ENCODE measurements at places on chromosomes 7 and 10.

DNA sequence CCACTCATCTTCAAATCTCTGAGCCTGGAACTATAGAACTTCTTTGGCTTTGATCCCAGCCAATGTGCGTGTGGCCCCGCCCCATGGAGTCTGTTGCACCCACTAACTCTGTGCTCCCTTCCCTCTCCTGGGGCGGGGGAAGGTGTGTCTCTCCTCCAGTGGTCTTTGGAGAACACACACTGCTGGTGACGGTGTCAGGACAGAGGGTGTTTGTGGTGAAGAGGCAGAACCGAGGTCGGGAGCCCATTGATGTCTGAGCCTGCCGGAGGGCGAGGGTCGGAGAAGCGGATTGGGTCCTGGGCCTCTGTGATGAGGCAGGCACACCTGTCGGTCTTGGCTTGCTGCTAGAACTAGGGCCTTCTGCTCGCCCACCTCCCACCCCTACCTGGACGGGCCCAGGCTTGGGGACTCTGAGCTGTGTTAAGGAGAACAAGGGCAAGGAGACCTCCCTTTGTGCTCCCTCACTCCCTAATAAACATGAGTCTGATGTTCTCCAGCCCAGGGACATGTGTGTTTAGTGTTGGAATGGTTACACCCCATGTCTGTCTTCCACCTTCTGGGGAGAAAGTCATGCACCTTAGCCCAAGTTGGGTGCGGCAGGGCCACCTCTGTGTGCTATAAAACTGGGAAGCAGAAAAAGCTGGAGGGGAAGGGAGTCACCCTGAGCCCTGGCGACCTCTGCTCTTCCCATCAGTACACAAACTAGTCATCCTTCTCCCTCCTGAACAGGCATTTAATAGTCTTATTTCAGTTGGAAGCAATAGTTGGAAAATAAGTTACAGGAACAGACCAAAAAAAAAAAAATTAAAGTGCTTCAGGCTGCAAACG is 4.6 kb downstream of the TRAPPC14 start:
- DNase-seq, result no peak

- no peak for DNase-seq
Observed at GRCh38 chr7:298375-298702, 8.4 kb downstream of the FOXL3 start.

- DNase-seq, result no peak
Observed at GRCh38 chr7:70031245-70031644, 433.0 kb downstream of the AUTS2 start.

DNA sequence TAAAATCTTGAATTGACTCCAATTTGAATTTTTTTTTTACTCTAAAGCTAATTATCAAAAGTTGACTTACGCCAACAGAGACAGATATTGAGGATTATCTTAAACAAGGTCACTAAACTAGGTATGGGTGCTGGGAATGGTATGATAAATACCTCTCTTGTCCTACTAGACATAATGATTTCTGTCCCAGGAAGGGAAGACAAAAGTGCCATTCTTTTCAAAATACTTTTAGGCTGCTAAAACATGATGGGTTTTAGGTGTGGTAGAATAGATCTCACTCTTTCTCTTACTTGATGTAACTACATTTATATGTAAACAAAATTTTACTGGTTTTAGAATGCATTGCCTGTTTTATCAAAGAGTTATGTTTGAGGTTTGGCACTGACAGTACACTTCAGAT is 15.1 kb downstream of the TMEM60 start:
- no peak for DNase-seq

GRCh38 chr10:131722525-131723264 is 178.1 kb upstream of the PPP2R2D start:
- no peak for DNase-seq

GRCh38 chr7:116209561-116210070 is 723 bp upstream of the TES start:
- DNase-seq, result no peak

GRCh38 chr10:124565565-124566221 is 104.1 kb downstream of the LHPP start:
- no peak for DNase-seq

- no peak for DNase-seq
Observed at GRCh38 chr10:20922033-20922432, 24.9 kb upstream of the NEBL start.

DNA sequence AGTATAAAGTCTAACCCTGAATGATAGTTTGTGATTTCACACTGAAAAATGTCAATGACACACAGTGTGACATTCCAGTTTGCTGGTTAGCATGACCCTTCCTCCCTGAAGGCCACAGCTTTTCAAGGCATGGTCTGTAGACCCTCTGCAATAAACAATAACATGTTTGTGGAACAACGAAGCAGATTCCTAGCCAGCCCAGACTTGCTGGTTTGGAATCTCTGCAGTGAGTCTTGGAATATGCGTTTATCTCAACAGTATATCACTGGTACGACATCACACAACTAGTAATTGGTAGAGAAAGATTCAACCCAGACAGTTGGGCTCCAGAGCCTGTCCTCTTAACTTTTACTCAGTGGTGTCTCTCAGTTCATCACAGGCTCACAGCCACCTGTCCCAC is 23.7 kb upstream of the DUSP5 start:
- DNase-seq, result no peak

DNA sequence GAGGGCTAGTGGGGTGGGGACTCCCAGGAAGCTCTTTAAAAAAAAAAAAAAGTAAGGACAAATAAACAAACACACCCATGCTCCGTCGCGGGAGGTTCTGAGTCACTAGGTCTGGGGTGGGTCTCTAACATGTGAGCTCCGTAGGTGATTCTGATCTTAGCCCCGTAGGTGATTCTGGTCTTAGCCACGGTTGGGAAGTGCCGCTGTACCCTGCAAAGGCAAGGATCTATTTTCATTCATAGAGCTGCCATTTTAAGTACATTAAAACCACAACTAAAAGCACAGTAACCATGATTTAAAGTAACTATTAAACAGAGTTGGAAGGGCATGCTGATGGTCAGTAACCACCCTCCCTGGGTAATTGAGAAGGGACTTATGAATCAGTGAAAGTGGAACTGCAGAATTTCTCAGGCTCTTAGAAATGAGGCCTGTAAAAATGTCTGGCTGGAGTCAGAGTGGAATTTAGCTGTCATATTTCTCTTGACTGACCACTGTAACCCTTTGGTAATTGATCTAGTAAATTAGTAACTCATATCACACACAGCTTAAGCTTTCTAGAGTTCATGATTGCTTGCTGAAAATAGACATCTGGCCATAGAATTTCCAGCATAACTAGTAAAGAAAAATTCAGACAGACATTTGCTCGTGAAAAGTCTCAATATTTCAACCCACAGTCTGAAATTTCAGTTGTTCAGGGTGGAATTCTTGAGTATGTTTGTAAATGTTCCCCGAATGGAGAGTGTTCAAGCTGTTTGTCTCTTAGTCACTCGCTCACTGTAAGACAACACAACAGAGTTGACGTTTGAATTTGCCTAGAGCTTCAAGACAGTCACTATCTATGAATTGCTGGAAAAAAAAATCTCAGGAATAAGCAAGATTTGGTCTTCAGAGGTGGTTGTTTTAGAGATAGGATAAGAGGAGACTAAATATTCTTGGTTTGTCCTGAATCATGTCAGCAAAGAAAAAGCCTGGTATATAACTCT is 34.2 kb upstream of the TCF7L2 start:
- DNase-seq, result no peak

- no peak for DNase-seq
Observed at GRCh38 chr10:123563994-123564393, 102.2 kb upstream of the GPR26 start.

DNA sequence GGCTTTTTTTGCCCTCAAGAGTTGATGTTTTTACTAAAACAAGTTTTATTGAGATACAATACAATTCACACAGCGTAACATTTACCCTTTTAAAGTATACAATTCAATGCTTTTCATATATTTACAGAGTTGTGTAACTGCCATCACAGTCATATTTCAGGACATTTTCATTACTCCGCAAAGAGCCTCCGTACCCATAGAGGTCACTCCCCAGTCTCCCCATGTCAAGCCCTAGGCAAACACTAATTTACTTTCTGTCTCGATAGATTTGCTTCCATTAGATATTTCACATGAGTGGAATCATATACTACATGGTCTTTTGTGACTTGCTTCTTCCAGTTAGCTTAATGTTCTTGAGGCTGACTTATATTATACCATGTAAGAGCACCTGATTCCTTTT is 183.8 kb downstream of the PRKCQ start:
- DNase-seq, result no peak

DNA sequence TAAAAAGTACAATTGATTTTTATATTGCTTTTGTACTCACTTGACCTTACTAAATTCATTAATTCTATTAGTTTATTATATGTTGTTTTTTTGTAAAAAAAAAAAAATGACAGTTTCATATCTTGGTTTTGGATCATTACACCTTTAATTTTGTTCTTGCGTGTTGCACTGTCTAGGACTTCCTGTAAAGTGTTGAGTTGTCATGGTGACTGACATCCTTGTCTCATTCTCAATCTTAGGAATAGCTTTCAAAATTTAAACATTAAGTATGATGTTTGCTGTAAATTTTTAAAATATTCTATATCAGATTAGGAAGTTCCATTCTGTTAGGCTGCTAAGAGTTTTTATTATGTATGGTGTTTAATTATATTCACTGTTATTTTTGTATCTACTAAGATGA is 139.1 kb downstream of the ARHGAP12 start:
- DNase-seq, result no peak

DNA sequence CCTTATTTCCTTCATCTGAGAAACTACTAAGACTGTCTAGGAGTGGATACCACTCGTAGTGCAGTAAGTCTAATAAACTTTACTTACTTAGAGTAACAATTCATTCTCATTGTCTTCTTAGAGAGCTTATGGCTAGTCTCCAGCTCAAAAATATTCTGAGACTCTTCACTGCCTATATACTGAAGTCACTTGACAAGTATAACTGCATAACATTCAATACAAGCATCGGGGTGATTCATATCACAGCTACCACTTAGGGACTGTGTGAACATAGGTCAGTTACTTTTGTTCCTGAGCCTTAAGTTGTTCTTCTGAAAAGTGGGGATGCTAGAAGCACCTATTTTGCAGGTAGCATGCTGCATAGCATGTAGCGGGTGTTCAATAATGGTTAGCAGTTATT is 111.0 kb downstream of the HTR7 start:
- DNase-seq, result no peak

GRCh38 chr7:83693256-83693655 is 44.3 kb upstream of the SEMA3E start:
- no peak for DNase-seq

- no peak for DNase-seq
Observed at GRCh38 chr7:48976850-48977249, 52.5 kb downstream of the CDC14C start.

GRCh38 chr10:11742009-11742778 is at the start of gene ECHDC3:
ECHDC3 (plus strand) TSS chr10:11742382; CDS start chr10:11742577, 195 bp downstream.
- no peak for DNase-seq

DNA sequence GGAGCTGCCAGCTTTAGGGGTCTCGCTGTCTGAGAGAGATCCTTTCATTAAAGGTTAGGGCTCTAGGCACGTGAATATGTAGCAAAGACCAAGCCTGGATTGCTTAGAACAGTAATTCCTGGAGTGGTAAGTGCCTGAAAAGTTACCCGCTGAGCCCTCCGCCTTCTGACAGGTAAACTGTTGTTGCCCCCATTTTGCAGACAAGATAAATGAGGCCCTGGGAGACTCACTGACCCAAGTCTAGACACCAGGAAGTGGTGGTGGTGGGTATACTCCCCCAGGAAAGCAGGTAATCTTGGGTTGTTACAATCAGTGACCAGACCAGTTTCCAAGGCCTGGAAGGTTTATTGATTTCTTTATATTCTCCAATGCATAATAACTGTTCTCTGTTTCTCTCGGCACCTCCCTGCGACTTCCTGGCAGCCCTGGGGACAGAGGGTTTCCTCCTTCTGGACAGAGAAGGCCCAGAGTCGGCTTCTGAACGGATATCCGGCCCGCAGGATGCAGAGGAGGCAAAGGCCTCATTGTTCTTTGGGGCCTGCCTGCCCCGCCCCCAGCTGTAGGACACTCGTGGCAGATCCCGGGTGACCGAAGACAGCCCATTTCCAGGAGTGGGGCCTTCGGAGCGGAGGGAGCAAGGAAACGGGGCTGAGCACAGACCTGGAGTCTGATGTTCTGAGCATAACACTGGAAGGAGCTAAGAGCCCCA is 1.3 kb upstream of the GRK5 start:
- DNase-seq, result no peak

GRCh38 chr10:67770537-67770936 is 67.5 kb downstream of the DNAJC12 start:
- no peak for DNase-seq

- no peak for DNase-seq
Observed at GRCh38 chr7:76267107-76267893, 35.2 kb upstream of the HSPB1 start.

- no peak for DNase-seq
Observed at GRCh38 chr7:43495572-43495971, 87.3 kb upstream of the STK17A start.

DNA sequence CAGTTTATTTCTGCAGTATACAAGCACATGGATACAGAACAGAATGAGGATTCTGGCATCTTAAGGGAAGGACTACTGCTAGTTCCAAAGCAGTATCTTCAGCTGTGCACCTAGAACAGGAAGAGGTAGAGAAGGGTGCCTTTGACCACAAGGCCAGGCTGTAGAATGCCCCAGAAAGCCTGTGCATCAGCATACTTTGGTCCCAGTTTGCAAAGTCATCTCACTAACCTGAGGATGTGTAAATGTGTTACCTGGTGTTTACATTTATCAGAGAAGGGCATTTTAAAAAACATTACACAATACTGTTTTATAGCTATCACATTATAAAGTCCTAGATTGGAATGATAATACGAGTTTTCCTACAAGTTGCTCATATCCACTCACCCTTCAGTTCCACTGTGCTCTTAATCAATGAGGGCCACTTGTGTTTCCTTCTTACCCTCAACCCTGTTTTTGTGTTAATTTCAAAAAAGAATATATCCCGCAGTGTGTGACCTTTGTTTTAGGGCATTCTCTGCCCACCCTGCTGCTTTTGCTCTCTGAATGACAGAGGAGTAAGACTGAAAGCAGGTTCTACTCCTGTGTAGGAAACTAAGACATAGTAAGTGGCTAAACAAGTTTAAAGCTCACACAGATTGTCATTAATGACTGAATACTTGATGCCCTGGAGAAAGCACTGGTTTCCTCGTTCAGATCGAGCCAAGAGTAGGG is 3.4 kb downstream of the SLC35G1 start:
- DNase-seq, result no peak

DNA sequence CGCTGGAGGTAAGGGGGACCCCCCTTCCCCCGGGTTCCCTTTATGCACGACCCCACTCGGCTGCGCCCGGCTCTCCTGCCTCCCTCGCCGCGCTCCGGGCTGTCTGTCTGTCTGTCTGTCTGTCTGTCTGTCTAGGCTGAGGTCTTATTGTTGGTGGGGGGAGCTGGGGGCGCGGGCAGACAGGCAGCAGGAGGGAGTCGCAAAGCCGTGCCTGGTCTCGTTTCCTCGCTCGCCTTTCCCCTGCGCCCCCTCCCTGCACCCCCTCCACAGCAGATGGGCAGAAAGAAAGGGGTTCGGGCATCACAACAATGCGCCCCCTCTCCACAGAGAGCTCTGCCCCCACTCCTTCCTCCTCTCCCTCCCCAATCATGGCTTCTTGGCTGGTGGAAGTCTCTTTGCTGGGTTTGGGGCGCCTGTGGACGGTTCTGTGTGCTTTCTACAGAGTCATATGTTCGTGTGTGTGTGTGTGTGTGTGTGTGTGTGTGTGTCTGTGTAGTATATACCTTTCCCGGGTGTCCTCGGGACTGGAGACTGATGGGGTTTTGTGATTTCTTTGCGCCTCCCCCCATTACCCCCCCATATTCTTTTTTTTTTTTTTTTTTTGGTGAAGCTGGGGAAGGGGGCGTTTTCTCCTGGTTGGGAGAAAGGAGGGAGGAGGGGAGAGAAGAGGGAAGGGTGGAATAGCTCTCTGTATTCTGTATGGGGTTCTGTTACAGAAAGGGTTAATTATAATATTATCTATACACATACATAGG is 1.9 kb downstream of the AUTS2 start:
- DNase-seq, result no peak
